Neural crest cell (in vitro differentiated cells): ENCODE measurements at places on chromosomes 6 and 20. TPM values are rescaled to one million over a fixed set of nuclear protein-coding genes. Genes with fewer than 3 reads are reported as not detected.

DNA sequence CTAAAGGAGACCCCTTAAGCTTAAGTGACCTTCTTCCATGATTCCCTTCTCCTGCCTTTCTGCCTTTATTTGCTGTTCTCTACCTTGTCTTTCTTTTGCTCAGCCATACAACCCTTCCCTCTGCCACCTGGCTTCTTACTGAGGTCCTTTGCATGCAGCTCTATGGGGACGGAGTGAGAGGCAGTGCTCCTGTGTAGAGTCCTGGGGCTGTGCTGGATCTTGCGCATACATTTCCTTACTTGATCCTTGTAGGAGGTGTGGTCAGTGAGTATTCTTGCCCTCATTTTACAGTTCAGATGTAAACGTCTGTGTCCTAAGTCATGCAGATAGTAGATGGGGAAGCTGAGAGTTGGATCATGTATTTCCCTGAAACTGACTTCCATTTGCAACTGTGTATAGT is 5.7 kb downstream of the SASH1 start:
- no peak for DNase-seq

DNA sequence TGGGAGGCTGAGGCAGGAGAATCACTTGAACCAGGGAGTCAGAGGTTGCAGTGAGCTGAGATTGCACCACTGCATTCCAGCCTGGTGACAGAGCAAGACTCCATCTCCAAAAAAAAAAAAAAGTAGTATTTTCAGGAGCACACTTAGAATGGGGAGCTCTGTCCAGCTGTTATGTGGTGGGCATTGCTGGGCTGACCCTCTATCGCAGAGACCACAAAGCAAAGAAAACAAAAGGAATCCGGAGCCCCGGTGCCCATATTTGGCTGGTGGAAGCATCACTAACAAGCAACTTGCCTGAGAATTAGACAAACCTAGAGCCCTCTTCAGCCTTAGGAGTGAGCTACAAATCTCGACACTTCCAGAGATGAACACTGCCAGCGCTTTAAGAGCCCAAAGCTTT is 137.3 kb upstream of the GPR6 start:
- DNase-seq, result no peak

GRCh38 chr6:133136177-133136880 is 104.8 kb upstream of the EYA4 start:
- DNase-seq, result no peak

- DNase-seq, result no peak
These were observed 3.9 kb upstream of the TGM2 start for GRCh38 chr20:38168791-38169589.

KIF13A gene
- total RNA-seq, result 34.4 TPM in 2 replicates
